Kidney (tissue), 22 donors: ENCODE measurements at places on chromosomes 7 and 10. TPM values are rescaled to one million over a fixed set of nuclear protein-coding genes. Genes with fewer than 3 reads are reported as not detected.

Gene PNLIPRP3
- total RNA-seq, result not detected

Gene SFR1
- total RNA-seq, result 9.3 TPM

DNA sequence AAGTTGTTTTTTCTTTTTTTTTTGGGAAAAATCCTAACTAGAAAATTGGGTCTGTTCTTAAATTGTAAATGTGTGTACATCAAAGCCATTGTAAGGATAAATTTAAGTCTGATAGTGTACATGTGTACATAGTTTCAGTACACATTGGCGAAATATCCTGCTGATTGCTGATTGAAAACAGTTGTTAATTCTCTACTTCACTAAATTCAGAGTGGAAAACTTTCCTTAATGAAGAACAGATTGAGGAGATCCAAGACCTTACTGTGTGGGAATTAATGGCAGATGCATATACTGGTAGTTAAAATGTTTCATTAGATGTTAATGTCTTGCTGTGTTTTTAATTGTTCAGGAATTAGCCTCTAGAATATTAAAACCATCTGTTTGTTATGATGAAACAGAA, 506.0 kb downstream of the AUTS2 start:
- no peak for DNase-seq

DNA sequence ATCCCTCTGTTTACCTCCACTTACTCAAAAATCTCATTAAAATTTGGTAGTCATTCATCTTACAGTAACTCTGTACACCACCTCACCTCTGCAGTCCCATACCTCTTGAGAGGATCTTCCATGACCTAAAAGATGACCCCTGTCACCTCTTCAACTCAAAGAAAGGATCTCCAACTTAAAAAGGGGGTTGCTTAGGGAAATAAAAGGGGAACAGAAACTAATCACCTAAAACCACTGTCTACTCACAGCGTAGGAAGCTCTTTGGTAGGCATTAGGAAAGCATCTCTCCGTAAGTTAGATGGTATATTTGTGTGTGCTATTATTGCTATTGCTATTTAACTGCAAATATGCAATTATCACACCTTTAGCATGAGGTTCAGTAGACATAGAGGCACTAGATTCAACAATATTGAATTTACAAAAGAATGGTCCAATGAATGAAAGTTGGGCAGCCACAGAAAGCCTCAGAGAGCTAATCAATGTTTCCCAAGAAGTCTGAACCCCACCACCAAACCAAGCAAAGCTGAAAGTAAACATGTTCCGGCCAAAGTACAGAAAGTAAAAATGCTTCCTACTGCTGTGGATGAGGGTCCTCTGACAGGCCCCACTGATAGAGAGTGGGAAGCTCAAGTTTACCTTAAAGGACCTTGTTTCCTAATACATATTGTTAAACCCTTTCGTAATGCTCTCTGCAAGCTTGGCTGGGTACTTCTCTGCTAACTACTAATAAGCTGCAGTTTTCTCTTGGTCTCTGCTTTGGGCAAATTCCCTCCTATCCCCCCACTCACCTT, 105.8 kb downstream of the GRM8 start:
- no peak for DNase-seq

Gene MNX1
- 1.1 TPM for total RNA-seq

- no peak for DNase-seq
Observed at GRCh38 chr10:115965376-115965775, 307.6 kb downstream of the GFRA1 start.

GRCh38 chr10:62079885-62080559, 178.5 kb downstream of the ARID5B start:
- DNase-seq, result no peak

- DNase-seq, result no peak
Observed at GRCh38 chr7:111229916-111230315, 139.0 kb downstream of the LRRN3 start.

Gene BICC1
- total RNA-seq, result 136 TPM

Gene ADAM8
- 16.6 TPM for total RNA-seq

GRCh38 chr7:27647046-27647445, 15.6 kb downstream of the HIBADH start:
- no peak for DNase-seq

DNA sequence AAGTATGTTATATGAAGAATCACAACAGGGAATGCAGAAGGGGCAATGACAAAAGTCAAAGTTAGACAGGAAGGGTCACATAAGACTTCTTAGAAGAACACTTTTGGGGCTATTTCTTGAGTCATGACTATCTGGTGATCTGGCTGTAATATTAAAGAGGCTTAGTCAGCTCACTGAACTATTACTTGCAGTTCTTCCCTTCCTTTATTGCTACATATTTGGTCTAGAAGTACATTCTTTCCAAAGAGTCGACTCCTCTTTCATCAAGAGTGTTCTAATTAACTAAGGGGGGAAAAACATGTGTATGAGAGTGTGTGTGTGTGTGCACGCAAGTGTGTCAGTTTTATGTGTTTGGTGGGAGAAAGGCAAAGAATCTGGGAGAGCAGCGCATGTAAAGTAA, 247.3 kb upstream of the LRRTM3 start:
- DNase-seq, result no peak

GRCh38 chr7:47690902-47691558, 109.1 kb upstream of the TNS3 start:
- no peak for DNase-seq

Gene MALRD1
- 2.0 TPM for total RNA-seq

DNA sequence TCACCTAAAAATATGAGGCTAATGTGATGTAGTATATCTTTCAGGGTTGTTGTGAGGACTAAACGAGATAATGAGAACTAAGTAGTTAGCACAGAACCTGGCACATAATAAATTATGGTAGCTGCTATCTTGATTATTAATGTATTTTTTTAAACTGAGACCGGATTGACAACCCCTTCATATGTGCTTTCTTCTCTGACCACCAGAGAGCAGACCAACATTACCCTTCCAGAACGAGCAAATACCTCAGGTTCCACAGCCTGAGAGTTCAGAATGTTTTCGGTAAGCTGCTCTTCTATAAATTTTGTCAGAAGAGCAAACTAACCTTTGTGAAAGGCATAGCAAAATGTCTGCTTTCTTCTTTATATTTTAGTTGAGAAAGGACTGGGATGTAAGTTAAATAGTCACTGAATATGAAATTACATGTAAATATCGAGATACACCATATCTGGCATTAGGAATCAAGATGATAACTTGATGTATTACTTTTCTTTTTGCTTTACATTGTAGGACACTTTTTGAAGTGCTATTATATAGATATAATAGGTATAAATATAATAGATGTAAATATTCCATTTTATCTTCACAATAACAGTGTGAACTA, 13.6 kb upstream of the BPGM start:
- DNase-seq, result peak; percentile 44

GRCh38 chr10:117126034-117126433, 12.0 kb downstream of the VAX1 start:
- DNase-seq, result no peak

- no peak for DNase-seq
Observed at GRCh38 chr7:77242554-77242953, 42.9 kb upstream of the FGL2 start.

GRCh38 chr7:13288516-13288915, 601.1 kb downstream of the ARL4A start:
- DNase-seq, result no peak

DNA sequence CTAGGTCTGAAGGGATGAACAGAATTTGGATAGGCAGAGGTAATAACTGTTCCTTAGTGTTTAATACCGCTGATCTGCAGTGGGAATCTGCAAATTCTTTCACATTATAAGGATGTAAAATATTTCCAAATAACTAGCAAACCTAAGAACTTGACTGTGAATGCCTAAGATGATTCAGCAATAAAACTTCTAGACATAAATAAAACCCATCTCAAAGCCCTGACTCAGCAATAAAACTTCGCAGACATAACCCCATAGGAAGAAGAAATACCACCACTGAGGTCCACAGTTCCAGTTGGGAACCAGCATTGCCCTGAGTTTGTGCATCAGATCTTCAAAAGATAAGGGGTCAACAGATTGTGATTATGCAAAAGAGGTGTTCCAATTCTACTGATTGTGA, 354.2 kb downstream of the GFRA1 start:
- DNase-seq, result no peak

DNA sequence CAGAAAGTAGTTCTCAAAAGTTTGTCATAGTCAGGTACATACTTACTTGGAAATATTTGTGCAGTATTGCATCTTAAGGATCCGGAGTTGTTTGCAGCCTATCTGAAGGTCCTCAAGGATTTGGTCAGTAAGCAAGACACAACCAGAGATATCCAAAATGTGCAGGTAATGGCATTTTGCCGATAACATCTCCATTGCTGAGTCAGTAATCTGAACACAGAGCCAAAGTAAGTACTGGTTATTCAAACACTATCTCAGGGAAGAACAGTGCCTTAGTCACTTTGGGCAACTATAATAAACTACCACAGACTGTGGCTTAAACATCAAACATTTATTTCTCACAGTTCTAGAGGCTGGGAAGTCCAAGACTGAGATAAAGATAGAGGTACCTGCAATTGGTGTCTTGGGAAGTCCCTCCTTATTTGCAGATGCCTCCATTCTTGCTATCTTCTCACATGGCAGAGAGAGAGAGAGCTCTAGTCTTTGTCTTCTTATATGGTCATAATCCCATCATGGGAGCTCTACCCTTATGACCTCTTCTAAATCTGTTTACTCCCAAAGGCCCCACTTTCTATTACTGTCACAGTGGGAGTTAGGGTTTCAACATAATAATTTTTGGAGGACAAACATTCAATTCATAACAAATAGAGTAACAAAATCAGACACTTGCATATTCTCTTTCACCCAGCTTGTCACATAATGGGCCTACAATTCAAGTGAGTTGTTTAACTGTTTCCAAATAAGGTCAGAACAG, 73.4 kb downstream of the FAM185A start:
- DNase-seq, result no peak
